ENCODE measurements at places on chromosomes 2 and 18.

DNA sequence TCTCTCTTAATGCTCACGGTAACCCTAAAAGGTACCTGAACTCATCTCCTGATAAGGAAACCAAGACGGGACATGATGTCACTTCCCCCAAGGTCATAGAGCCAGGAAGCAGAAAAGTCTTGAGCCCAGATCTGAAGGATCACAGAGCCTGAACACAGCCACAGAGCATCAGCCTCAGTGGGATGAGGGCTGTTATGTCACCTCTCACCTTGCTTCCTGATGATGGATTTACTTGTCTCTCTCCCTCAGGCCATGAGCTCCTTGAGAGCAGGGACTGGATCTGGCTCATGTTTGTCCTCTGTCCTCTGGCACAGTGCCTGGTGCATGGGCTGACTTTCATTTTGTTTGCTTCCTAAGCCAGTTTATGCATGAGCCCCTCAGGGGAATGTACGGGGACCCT is 54.2 kb downstream of the SERTAD2 start:
- DNase-seq, result no peak

GRCh38 chr2:233449081-233449901 is 95.0 kb downstream of the DGKD start:
- DNase-seq, result no peak

DNA sequence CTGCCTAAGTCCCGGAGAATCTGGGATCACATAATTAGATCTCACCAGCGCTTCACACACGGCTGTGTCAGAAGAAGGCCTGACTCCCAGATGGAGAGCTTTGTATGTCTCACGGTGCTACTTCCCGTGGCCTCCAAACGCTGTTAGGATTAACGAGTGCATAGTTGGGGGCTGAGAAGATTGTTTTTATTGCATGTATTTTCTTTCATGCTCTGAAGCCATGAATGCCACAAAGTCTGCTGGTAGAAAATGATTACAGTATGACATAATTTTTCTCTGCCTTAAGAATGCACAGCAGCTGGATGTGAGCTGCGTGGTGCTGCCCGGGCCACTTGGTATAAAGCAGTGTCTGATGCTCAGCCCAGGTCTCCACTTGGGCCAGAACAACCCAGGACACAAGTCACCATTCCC is 166.5 kb downstream of the SEPTIN10 start:
- DNase-seq, result no peak

- no peak for DNase-seq
These were observed 65.1 kb downstream of the TMEM182 start for GRCh38 chr2:102826904-102827303.

GRCh38 chr2:30428348-30428662 is 18.7 kb upstream of the LCLAT1 start:
- DNase-seq, result no peak

- DNase-seq, result no peak
These were observed 80.3 kb downstream of the TPO start for GRCh38 chr2:1493431-1494126.

GRCh38 chr2:162297925-162298552 is 20.4 kb downstream of the IFIH1 start:
- DNase-seq, result peak; percentile 25

GRCh38 chr2:191679818-191680600 is 2.1 kb downstream of the NABP1 start:
- DNase-seq, result no peak

GRCh38 chr2:199818754-199819153 is 32.2 kb downstream of the FTCDNL1 start:
- DNase-seq, result no peak

- no peak for DNase-seq
These were observed 471.0 kb downstream of the TMEM182 start for GRCh38 chr2:103232865-103233264.

- no peak for DNase-seq
These were observed 30.4 kb downstream of the RNF138 start for GRCh38 chr18:32122039-32122438.

- DNase-seq, result no peak
These were observed 442.2 kb upstream of the CWC22 start for GRCh38 chr2:180449171-180449915.

DNA sequence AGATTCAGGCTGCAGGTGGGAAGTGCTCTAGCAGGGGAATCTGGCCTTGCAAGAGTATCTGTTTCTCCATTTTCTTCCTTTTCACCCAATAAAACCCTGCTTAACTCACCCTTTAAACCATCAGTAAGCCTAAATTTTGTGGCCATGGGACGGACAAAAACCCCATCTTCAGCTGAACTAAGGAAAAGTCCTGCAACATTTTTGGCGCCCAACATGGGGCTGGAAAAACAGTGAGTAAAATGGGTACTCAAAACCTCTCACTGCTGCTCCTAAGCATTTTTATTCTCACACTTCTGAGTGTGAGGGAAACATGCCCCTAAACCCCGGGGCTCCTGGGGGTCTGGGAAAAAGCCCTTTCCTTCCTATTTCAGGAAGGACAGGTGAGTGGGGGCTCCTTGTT is 414.3 kb downstream of the ZNF804A start:
- no peak for DNase-seq

DNA sequence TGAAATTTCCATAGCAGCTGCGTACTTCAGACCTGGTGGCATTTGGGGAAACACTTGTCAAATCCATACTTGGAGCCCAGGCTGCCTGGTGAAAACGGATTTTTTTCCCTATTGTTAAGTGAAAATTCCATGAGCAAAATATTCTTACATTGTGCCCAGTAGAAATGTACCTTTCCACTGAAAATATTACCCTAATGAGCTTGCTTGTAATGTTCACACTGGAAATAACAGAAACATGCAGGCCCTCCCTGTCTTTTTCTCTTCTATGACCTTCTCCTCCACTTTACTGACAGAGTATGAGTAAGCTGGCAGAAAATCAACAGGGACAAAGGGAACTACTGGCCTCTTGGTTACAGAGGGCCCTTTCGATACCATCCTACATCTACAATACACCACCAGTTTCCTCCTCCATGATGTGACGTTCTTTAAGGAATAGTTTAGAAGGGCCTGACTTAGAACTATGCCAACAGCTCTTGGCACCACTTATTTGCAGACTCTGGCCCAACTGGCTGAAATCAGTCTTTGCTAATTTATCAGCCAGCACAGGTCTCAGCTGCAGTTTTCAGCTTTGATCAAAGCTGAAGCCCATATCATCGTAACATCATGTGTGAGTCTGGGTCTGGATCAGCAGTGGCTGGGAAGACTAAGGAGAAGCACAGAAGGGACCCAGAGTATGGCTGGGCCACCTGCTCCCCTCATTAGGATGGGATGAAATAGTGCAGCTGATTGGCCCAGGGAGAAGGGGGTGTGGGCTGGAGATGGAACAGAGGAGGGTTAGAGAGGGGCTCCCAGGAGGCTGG is 272.2 kb upstream of the ID2 start:
- no peak for DNase-seq

GRCh38 chr2:138030459-138030858 is 66.2 kb downstream of the HNMT start:
- DNase-seq, result no peak

GRCh38 chr18:77220726-77221125 is 28.9 kb upstream of the GALR1 start:
- no peak for DNase-seq

- DNase-seq, result peak; percentile 81
These were observed at the start of the genes KIAA1328 and TPGS2 for GRCh38 chr18:36828630-36829361. Gene KIAA1328, plus strand, starts transcription at chr18:36829127. Its CDS starts 12 bp downstream, at chr18:36829139. Gene TPGS2, minus strand, starts transcription at chr18:36829002. Its CDS starts 235 bp downstream, at chr18:36828767.

GRCh38 chr2:38060236-38061018 is 15.5 kb downstream of the CYP1B1 start:
- no peak for DNase-seq

GRCh38 chr2:229901819-229902218 is 20.0 kb downstream of the TRIP12 start:
- no peak for DNase-seq

DNA sequence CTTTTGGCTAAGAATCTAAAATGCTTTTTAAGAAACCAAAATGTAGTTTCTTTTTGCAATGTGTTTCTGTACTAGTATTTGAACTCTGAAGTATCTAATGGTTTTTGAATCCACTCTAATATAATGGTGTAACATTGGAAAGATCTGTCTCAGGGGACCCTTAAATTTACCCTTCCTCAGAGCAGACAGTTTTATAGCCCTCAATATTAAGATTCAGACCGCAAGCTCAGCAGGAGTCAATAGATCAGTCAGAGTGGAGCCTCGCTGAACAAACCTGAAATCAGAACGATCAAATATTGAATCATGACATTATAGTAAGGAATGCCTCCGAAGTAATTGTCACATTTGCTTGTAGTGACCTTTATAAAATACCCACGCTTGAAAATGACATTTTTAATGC is 18.3 kb downstream of the SGPP2 start:
- no peak for DNase-seq

GRCh38 chr2:45390861-45391260 is 220.2 kb downstream of the SRBD1 start:
- DNase-seq, result no peak

GRCh38 chr2:197711578-197711977 is 6.4 kb downstream of the MARS2 start:
- DNase-seq, result no peak

DNA sequence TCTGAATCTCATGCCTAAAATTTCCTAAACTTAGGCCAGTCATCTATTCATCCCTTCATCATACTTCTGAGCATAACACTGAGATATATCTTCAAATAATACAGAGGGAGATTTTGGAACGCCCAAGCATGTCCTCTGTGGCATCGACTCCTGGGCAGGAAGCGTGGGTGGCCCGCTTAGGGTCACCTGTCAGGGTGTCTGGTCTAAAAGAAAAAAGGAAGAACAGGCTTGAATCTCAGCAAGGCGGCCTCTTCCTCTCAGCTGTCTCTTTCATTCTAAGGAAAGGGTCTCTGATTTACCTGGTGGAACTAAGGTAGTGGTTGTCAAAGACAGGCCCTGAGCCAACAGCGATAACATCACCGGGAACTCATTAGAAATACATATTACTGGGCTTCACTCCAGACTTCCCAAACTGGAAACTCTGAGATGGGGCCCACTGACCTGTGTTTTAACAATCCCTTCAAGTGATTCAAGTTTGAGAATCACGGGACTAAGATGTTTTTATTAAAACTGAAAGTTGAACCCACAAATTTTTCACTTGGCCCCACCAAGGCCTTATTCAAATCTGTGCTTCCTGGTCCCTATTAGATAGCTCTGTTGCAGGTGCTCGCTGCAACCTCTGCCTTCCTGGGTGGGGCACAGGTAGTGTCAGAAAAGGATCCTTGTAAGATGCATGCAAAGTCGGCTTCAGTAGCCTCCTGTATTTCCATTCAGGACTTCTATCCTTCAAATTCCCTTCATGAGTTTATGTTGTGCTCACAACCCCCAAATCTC is 162.3 kb upstream of the CCDC68 start:
- DNase-seq, result no peak

DNA sequence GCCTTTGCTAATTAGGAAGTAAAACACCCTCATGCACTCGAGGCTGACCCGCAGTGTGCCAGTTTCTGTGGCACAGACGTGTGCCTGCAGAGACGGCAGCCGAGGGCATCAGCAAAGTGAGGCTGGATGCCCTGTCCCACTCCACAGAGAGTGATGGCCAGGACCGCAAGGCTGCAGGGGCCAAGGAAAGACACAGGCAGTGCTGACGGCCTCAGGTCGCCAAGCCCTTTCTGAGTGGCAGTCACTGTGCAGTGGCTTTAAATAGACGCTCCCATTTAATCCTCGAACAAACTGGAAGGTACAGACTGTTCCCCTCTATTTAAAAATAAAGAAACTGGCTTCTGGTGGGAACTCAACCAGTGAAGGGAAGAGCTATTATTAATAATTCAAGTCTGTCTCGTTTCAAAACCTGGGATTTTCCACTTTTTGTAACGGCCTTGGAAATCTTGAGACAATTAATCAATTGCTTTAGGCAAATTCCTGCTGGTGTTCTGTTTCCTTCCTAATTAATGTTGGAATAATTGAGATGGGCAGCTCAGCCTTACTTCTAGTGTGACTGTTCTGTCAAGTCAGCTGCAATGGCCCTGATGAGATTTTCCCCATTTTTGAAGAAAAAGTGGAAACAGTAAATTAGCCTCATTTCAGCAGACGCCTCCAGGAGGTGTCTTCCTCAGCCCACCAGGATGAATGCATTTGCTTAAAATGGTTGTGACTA is 644.6 kb upstream of the RAB6C start:
- DNase-seq, result no peak

DNA sequence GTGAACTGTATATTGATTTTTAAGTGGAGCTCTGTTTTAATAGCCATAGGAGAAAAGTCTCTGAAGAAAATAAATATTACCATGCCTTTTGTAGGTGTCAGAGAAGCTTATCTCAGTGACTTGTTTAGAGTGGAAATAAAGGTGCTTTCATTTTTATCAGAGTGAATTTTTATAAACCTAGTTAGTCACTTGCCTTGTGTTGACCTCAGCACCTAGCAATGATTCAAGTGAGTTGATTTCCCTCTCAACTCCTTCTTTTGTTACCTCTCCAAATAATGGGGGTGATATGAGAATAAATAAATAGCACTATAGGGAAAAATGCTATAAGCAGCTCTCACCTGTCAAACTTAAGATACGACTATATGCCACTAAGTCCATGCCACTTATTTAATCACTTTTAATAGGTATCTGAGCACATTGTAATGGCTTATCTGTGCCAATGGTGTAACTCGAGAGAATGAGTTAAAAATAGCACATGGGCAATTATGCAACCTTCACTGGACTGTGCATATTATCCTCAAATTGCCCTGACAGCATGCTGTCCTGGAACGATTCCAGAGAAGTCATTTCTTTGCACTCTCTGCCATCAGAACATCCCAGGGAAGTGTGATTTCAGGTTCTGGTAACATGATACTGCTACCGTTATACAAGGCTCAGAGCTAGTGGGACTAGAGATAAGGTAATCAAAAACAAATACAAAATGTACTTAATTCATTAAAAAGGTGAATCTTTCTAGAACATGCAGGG is 290.8 kb downstream of the CCDC85A start:
- no peak for DNase-seq

DNA sequence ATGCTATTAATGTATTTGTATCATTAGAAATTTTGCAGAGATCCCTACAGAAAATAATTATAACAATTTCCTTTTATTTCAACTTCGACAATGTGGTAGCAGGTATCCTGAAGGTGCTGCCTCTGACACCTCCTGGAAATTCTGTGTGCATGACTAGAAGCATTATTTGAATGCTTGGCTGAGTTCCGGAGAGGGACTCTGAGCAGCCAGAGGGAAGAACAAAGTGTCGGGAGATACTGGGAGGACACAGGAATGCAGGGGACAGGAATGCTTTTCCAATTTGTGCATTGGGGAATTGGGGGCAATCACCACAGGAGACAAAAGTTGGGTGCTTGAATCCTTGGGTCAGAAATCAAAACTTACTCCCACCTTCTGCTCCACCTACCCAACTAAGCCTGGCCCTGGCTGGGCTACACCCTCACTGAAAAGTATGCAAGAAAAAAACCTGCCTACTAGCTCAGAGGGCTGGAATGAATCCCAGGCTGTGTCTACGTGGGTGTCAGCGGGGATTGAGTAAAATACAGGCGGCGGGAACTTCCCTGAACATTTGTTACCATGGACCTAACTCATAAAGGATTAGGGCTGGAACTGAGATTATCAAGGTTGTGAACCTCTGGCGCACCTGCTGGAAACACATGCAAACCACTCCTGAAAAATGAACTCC is 299.3 kb downstream of the SOX11 start:
- DNase-seq, result no peak

Data from activated T-helper 1 cell treated with anti-CD3 and anti-CD28 coated beads, Interleukin-2, amount 50 U/mL, for 16 hours (primary cell).